Aorta (tissue), 5 donors: ENCODE measurements at places on chromosomes 4 and X. TPM values are rescaled to one million over a fixed set of nuclear protein-coding genes. Genes with fewer than 3 reads are reported as not detected.

The F9 gene
- total RNA-seq = not detected

The IDUA gene
- total RNA-seq = 27.5 TPM

The GYPB gene
- total RNA-seq = not detected

The ADH6 gene
- total RNA-seq = 0.84 TPM

The FGF5 gene
- total RNA-seq = 0.15 TPM

The IGFBP7 gene
- 2,714 TPM for total RNA-seq

The LGI2 gene
- 13.7 TPM for total RNA-seq

The SPANXD gene
- total RNA-seq = not detected

The OPHN1 gene
- 9.7 TPM for total RNA-seq

The SLITRK2 gene
- total RNA-seq = 0.93 TPM

The PRSS12 gene
- total RNA-seq = 0.18 TPM

The CABS1 gene
- not detected for total RNA-seq

The STARD8 gene
- 11.8 TPM for total RNA-seq

GRCh38 chr4:84878090-84878489 is 88.4 kb downstream of the WDFY3 start:
- no peak for DNase-seq

DNA sequence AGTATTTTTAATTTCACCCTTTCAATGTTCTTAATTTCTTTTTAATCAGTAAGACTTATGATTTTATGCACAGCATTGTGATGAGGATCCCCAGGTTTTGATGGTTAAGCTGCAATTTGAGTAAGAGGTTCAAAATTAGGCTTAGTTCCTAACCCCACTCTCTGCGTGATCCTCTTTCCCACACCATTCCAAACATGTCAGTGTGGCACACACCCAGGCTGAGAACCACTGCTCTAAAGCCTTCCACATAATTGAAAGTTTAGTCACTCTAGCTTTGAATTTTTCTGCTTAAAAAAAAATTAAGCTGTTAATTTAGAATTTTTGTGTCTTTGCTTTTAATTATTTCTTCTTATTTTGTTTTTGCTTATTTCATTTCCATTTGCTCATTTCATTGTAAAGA is 68.8 kb upstream of the SLC7A11 start:
- no peak for DNase-seq

GRCh38 chr4:55337944-55338343 is 8.1 kb upstream of the SRD5A3 start:
- no peak for DNase-seq

DNA sequence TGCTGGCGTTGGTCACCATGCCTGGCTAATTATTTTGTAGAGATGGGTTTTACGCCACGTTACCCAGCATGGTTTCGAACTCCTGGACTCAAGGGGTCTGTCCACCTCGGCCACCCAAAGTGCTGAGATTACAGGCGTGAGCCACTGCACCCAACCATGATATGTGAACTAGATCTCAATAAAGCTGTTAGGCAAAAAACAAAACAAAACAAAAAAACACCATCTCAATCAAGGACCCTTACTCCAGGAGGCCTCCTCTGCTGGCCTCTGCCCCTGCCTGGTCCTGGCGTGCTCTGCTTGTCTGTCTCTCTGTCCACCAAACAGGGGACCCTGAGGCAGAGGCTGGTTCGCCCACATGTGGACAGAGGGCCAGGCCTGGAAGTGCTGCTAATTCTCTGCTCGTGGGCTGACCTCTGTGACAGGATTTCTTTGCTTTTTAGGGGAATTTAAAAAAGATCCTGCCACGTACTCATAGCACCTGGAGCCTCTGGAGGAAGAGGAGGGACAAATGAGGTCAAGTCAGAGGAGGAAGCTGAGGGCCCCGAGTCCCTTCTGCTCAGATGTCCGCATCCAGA is 32.7 kb upstream of the WFS1 start:
- DNase-seq = peak; percentile 37

DNA sequence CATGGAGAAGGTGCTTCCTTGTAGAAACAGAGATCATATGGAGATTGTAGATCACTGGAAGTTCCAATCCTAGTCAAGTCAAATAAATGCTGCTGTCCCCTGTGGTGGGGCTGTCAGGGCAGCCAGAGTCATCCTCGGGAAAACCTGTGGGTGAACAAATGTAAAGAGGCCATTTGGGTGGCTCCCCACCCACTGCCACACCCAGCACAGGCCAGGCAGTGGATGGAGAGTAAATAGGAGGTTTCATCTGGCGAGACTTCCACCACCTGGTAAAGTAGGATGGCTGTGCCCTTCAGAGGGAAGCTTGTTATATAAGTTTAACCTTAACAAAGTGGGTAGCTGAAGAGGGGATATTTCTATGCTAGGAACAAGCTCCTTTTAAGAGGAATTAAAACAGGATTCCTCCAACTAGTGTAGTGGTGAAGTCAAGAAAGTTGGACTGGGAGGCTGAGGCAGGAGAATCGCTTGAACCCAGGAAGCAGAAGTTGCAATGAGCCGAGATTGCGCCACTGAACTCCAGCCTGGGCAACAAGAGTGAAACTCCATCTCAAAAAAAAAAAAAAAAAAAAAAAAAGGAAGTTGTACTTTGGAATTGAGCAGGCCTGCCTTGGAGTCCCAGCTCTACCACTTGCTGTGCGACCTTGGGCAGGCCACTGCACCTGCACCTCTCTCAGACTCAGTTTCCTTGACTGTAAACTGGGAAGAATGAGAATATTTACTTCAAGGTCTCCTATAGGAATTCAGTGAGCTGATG is 273.7 kb downstream of the PTTG2 start:
- peak; percentile 70 for DNase-seq

GRCh38 chrX:32126997-32127396 is 1055.2 kb upstream of the FTHL17 start:
- no peak for DNase-seq

GRCh38 chr4:2441393-2442174 is 22.8 kb downstream of the CFAP99 start:
- no peak for DNase-seq

- no peak for DNase-seq
Measured at GRCh38 chr4:112973750-112974251, 75.7 kb upstream of the ANK2 start.

- no peak for DNase-seq
Measured at GRCh38 chrX:7134981-7135380, 12.5 kb upstream of the STS start.

GRCh38 chrX:46255046-46255445 is 290.2 kb downstream of the ZNF674 start:
- DNase-seq = no peak

GRCh38 chrX:23575281-23575680 is 92.0 kb upstream of the PRDX4 start:
- no peak for DNase-seq

- no peak for DNase-seq
Measured at GRCh38 chr4:26001413-26001812, 87.4 kb downstream of the SMIM20 start.

- no peak for DNase-seq
Measured at GRCh38 chr4:60759518-60760245, 440.4 kb upstream of the ADGRL3 start.

- DNase-seq = no peak
Measured at GRCh38 chrX:13066391-13066790, 22.0 kb upstream of the FAM9C start.

DNA sequence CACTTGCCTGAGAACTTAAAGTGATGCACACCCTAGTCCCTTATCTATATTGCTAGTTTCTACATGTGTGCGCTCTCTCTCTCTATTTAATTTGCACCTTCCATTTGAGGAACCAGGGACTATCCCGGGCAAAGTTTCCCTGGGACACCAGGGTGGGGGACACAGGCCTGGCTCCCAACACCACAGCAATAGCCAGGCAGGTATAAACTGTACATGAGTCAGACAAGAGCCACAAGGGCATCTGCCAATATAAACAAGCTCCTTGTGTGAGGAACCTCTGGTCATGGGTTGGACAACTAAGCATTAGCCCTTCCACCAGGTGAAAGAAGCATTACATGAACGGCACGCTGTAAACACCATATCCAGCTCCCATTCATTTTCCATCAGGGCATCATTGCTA is 455.5 kb downstream of the STIM2 start:
- DNase-seq = no peak

DNA sequence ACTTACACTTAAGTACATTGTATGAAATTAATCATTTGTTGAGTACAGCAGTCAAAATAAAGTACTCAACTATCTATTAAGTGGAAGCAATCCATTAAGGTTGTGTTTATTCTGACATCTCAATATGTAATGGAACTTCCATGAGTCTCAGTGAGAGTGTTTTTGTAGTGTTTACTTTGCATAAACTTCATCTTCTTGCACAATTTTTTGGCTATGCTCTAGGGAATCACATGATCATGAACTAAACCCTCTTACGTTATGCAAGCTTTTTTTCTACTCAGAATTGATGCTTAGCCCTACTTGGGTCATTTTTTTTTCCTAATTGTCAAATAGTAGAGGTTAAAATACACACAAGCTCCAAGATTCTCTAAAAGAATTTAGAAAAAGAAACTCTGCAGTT is 21.1 kb upstream of the PIGA start:
- DNase-seq = no peak

DNA sequence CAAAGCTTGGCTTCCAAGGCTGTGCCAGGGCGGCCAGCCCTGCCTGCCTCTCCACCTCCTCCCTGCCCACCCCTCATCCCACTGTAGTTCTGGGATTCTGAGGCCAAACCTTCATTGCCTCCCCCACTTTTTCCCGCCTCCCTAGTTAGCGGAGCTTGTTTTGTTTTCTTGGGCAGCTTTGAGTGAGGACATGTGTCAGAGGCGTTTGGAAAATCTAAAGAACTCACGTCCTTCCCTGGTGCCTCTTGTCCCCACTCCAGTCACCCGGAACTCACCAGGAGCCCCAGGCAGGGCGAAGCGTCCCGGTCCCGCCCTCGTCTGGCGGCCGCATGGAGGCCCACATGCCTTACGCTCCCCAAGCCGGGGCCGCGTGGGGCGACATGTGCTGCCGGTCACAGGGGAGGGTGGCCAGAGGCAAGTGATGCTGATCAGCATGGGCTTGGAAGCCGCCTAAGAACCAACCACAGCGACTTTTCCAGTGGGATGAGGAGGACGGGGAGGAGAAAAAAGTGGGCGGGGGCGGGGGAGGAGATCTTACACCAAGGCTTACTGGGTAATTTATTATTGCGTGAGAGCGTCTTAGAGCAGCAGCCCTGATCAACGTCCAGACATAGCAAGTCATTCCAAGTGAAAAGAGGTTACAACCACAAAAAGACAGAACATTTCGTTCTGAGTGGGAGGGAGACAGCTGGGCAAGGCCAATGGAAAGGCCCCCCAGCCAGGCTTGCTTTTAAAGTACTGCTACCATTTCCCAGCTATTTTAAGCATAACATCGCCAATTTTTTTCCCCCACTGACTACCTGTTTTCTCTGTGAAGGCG is 48.5 kb downstream of the PRPS1 start:
- peak; percentile 92 for DNase-seq

DNA sequence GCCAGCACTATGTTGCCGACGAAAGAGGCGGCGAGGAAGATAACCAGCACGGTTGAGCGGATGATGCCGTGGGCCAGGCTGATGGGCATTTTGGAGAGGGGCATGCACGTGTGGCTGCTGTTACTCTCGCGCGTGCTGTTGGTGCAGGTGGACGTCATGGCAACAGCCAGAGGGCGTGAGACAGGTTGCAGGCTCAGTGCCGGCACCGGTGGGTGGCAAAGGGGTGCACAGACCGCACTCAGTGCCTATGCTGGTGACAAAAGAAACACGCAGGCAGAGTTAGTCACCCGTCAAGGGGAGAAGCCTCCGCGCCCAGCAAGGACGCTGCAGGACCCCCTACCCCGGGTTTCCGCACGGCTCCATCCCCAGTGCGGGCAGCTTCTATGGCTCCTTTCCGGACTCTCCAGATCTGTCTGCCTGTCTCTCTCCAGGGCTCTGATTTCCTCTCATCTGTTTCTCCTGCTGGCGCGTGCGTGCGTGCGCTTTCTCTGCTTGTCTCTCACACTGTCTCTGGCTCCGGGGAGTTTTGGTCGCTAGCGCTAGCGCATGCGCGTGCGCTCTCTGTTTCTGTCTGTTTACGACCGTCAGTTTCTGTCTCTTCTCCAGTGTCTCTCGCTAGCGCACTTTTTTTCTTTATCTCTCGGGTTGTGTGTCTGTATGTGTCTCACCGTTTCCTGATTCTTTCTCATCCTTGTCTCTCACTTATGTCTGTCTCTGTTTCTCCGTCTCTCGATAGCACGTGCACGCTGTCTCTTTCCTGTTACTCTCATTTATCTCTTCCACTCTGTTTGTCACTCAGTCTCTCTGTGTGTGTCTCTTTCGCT is 2.1 kb downstream of the GPR101 start:
- DNase-seq = no peak

- no peak for DNase-seq
Measured at GRCh38 chr4:41160012-41160789, 54.1 kb downstream of the APBB2 start.

- DNase-seq = no peak
Measured at GRCh38 chr4:167779864-167780263, 312.5 kb upstream of the ANXA10 start.

GRCh38 chr4:101155368-101155767 is 192.0 kb downstream of the PPP3CA start:
- DNase-seq = no peak

GRCh38 chrX:140817943-140818342 is 108.4 kb downstream of the LINC00632 start:
- DNase-seq = no peak

DNA sequence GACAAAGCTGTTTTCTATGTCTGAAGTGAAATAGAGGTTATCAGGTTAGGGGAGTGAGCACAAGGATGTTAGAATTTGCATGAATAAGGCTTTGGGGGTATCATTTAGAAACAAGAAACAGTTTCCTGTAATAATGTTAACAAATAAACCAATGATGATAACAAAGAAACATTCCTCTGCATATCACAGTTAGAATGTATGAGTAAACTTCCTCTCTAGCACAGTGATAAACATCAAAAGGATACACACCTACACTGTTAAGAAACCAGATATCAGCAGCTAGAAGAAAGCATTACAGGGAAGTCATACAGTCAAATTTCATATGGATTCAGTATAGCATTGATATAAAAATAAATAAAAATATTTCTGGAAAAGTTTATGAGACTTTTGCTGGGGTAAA is 340.0 kb upstream of the MAGEB16 start:
- no peak for DNase-seq

DNA sequence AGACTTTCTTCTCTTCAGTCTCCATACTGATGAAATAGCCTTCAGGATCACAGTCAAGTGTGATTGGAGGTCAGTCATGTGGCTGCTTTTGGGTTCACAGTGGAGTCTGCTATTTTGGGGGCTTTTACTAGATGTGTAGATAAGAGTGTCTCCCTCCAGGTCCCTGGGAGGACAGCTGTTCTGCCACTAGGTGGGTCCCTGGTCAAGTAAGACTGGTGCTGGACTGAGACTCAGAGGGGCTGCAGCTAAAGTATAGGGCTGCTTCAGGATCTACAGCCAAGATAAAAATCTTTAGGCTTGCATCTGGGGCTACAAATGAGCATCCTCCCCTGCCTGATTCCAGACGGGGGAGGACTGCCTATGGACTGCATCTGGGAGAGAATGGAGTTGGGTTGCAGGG is 200.7 kb upstream of the ANKRD50 start:
- no peak for DNase-seq

- no peak for DNase-seq
Measured at GRCh38 chr4:16466581-16466980, 240.3 kb upstream of the TAPT1 start.
